ENCODE measurements at places on chromosomes 2 and 18.

DNA sequence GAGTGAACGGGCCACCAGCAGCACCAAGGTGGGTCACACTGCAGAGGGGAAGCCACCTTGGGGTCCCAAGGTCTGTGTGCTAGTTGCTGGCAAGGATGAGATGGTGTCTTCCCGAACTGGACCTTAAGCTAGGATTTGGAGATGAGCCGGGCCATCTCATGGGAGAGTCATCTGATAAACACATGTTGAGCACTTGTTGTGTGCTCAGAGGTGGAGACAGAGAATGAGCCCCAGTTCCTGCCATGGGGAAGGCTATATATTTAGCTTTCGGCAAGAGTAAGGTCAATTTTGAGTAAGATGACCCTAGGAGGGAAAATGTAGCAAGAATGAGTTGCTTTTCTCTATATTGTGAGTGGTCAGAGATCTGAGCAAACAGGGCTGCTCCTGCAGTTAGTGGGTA, 41.4 kb upstream of the RPL31 start:
- no peak for DNase-seq

- DNase-seq = no peak
Measured at GRCh38 chr2:80896576-80896975, 592.0 kb upstream of the LRRTM1 start.

GRCh38 chr2:106649306-106649705, 162.1 kb downstream of the CD8B2 start:
- no peak for DNase-seq

DNA sequence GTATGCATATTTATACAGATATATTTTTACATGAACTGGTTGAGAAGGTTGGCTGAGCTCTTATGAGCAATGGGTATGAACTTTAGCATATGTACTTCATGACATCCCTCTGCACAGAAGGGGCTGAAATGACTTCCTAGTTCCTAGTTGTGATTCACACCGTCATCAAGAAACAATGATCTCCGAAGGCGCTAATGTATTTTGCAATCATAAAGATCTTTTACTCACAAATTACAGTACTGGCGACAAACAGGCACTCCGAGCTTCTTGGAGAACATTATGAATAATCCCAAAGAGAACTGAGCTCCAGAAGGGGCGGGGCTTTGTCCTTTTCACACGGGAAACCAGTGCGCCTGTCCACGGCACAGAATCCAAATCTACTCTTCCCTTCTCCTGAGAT, 18.1 kb downstream of the BCL2 start:
- no peak for DNase-seq

DNA sequence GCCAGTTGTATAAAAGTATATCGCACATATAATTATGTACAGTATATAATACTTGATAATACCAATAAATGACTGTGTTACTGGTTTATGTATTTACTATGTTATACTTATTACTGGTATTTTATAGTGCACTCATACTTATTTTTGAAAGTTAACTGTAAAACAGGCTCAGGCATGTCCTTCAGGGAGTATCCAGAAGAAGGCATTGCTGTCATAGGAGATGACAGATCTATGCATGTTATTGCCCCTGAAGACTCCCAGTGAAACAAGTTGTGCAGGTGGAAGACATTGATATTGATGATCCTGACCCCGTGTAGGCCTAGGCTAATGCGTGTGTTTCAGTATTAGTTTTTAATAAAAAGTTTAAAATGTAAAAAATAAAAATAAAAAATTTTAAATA, 20.3 kb upstream of the ASXL3 start:
- no peak for DNase-seq
